ENCODE measurements at places on chromosomes 7 and 10. TPM values are rescaled to one million over a fixed set of nuclear protein-coding genes. Genes with fewer than 3 reads are reported as not detected.

SRI gene
- 142 TPM for total RNA-seq

PTPRZ1 gene
- total RNA-seq: 7.2 TPM

SPDYE11 gene
- not detected for total RNA-seq

GNAT3 gene
- total RNA-seq: not detected

MRLN gene
- not detected for total RNA-seq

CDNF gene
- 0.24 TPM for total RNA-seq

GATAD1 gene
- 15.9 TPM for total RNA-seq

SUMF2 gene
- total RNA-seq: 187 TPM
